ENCODE measurements at places on chromosomes 5 and 9.

DNA sequence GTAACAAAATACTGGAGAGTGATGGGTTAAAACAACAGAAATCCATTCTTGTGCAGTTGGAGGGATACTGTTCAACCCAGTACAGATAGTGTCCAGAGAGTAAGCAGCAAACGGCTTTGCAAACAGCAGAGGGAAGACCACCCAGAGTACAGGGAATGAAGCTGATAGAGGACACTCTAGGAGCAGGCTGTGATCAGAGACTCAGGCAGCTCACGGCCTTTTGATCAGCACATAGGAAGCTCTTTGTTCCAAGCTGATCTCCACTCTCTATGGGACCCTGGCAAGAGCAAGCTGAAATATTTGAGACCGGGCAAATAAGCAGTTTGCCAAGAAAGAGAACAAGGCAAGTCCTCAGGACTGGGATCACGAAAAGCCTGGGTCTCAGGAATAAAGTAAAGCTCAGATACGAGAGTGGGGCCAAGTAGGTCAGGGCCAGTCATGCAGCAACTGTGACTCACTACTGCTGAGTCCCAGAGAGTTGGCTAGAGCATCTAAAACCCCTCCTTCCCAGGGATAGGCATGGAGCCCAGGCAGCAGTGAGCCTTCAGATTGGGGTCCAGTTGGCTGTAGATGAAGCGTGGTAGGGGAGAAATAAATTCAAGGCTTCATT lies 52.4 kb downstream of the MELK start:
- DNase-seq = no peak

DNA sequence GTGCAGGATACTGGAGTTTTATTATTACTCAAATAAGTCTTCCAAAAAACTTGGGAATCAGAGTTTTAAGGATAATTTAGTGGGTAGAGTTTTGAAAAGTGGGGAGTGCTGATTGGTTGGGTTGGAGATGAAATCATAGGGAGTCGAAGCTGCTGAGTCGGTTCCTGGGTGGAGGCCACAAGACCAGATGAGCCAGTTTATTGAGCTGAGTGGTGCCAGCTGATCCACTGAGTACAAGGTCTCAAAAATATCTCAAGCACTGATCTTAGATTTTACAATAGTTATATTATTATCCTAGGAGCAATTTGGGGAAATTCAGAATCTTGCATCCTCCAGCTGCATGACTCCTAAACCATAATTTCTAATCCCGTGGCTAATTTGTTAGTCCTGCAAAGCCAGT lies 804.9 kb upstream of the SEMA6A start:
- no peak for DNase-seq

DNA sequence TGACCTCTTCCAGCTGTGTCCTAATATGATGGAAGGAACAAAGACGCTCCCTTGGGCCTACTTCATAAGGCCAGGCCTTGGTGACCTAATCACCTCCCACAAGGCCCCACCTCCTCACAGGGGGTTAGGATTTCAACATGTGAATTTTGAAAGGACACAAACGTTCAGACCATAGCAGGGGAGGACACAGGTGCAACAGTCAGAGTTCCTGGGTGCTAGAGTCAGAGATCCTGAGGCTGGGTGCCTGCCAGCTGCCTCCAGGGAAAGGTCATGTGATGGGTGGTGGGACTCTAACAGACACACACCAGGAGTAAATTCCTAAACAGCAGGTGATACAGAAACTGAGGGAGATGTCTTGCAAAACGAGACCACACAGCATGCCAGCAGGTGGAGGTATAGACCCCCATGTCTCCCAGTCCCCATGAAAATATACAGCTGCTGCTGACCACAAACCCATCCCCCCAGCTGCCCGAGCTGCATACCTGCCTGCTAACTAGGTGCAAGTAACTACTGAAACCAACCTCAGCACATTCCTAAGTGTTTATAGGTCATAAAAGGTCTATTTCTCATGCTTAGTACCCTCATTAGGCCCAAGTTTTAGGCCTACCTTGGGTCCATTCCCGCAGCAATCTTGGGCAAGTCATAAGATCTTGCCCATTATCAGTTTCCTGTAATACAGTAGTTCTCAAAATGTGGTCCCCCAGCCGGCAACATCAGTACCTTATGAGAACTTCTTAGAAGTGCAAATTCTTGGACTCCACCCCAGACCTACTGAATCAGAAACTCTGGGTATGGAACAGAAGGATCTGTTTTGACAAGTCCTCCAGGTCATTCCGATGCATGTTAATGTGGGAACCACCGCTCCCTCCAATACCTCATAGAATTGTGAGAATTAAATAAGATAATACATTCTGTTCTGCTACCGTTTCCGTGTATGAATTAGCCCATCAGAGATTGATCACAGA lies 245.3 kb downstream of the ENC1 start:
- DNase-seq = no peak

- no peak for DNase-seq
These were observed 6.4 kb downstream of the SURF4 start for GRCh38 chr9:133369422-133369821.

GRCh38 chr5:40999142-40999541 lies 72.0 kb downstream of the MROH2B start:
- DNase-seq = no peak

- no peak for DNase-seq
These were observed 15.4 kb upstream of the RFX3 start for GRCh38 chr9:3541206-3541605.

- DNase-seq = no peak
These were observed 84.7 kb downstream of the CSNK1A1 start for GRCh38 chr5:149466457-149466972.
